ENCODE measurements at places on chromosomes 5 and 9. TPM values are rescaled to one million over a fixed set of nuclear protein-coding genes. Genes with fewer than 3 reads are reported as not detected.

Gene RHOBTB3
- 33.2 TPM for total RNA-seq

Gene PTPN3
- 41.8 TPM for total RNA-seq

Gene AQP3
- total RNA-seq: 11.0 TPM

Gene PCDHB14
- 1.4 TPM for total RNA-seq

Gene ZBTB34
- 10.3 TPM for total RNA-seq

Gene GPR150
- total RNA-seq: 0.50 TPM

Measured in mammary epithelial cell (primary cell).